ENCODE measurements at places on chromosomes 7 and 10.

DNA sequence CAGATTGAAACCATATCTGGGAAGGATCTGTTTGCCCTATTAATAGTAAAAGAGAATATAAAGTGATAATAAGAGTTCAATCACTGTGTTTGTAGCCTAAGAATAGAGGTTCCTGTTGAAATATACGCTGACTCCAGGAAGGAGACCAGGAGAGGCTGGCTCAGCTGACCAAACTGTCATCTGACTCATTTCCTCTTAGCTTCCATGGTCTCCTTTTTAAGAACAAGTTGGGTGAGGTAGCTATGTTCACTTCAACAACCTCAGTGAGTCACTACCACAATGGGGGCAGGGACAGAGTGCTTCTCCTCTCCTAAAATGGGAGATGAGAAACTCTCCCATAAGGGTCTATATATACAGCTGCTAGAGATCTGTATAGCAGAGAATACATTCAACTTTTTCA is 543.3 kb downstream of the CALN1 start:
- DNase-seq, result peak; percentile 17

GRCh38 chr7:158500651-158501052 is 87.0 kb downstream of the PTPRN2 start:
- DNase-seq, result no peak

DNA sequence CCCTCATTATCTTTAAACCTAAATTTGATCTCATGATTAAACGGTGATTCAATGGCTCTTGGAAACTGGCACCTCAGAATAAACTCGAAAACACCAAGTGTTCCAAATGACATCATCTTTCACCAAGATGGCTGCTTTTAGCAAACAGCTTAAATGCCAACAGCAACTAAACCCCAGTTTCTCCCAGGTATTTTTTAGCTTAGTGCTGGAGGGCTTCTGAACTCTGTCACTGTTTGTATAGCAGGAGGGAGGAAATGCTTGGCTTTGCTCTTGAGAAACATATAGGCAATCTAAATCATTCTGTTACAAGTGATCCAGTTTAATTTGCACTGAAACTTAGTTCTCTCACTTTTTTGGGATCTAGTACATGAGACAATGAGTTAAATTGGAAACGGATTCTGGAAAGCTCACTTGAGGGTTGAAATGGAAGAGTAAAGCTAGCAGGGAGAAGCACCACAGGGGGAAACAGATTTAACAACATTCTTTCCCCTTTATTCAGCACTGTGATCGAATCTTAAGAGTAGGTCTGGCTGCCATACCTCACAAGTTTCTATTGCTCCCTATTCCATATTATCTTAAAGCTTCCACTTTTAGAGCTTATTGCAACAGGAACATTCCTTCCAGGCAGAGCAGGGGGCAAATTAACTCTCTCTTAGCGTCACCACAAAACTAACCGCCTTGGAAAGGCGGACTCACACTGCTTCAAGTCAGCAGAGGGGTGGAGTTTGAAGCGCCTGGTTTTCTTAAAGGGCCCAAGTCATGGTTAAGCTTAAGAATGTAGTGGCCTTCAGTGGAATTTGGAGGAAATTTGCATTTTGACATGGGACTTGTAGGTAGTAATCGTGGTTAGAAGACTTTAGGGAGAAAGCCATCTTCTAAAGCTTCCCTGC is 1.8 kb upstream of the CCDC6 start:
- DNase-seq, result peak; percentile 79

GRCh38 chr10:88848499-88848898 is 3.1 kb downstream of the ANKRD22 start:
- DNase-seq, result peak; percentile 62

- DNase-seq, result no peak
Observed at GRCh38 chr7:144483189-144483588, 79.7 kb upstream of the NOBOX start.

DNA sequence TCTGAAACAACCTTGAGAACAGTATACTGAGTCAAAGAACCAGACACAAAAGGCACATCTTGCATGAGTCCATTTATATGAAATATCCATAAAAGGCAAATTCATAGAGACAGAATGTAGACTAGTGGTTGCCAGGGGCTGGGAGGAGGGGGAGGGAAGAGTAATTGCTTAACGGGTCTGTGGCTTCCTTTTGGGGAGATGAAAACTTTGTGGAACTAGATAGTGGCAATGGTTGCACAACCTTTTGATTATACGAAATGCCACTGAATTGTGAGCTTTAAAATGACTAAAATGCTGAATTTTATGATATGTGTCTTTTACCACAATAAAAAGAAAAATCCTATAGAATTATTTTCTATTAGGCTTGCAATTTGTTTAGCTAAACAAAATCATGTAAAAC is 16.8 kb downstream of the ADRB1 start:
- no peak for DNase-seq

- no peak for DNase-seq
Observed at GRCh38 chr7:93004906-93005305, 112.9 kb downstream of the SAMD9 start.

GRCh38 chr7:78121888-78122287 is 323.3 kb downstream of the PHTF2 start:
- DNase-seq, result no peak

GRCh38 chr7:123499211-123499970 is 35.0 kb downstream of the IQUB start:
- DNase-seq, result no peak

- DNase-seq, result no peak
Observed at GRCh38 chr10:76937181-76937600, 700.4 kb downstream of the KCNMA1 start.

DNA sequence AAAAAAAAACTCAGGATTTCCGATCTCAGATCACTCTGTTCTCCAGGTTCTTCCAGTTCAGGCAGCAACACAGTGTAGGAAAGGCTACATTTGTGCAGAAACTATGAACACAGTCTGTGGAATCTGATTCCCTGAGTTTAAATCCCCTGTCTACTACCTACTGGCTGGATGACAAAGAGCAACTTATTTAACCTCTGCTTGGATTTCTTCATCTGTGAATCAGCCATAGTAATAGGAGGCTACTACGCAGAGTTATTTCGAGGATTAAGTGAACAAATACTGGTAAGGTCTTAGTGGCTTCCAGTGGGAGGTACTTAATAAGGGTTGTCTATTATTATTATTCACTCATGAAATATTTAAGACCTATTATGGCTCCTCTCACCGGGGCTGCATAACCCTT is 44.3 kb upstream of the PDCD4 start:
- DNase-seq, result peak; percentile 51

- DNase-seq, result no peak
Observed at GRCh38 chr7:7263297-7264230, 81.2 kb downstream of the C1GALT1 start.

- DNase-seq, result no peak
Observed at GRCh38 chr7:64320547-64321513, 7.1 kb downstream of the ZNF736 start.

GRCh38 chr10:119784340-119785067 is 58.7 kb downstream of the INPP5F start:
- DNase-seq, result no peak

DNA sequence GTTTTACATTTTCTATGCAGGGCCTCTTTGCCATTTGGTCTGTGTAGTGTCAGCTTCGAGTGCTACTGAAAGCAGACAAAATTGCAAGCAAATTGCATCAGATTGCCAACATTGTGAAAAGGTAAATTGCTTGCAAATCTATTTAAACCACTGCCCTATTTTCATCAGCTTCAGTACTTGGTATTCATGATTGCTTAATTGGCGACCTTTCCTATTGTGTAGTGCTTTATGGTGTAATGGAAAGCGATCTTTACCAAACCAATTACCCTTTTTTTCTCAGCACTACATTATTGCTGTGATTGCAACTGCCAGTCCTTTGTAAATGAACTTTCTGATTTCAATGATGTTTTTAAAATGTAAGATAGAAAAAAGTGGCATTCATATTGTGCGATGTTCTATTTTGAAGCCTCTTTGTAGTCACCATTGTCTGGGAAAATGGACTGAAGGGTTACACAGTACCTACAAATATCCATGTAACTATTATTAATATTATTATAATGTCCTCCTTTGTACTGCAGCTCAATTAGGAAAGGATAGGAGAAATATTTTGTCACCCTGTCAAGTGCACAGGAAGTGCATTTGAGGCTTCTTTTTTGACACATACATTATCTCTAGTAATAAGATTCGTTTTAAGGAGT is 177.7 kb upstream of the SP8 start:
- DNase-seq, result no peak

- DNase-seq, result no peak
Observed at GRCh38 chr7:134943785-134944400, 42.4 kb upstream of the AGBL3 start.

GRCh38 chr10:119654540-119654939 is 3.4 kb downstream of the BAG3 start:
- no peak for DNase-seq

DNA sequence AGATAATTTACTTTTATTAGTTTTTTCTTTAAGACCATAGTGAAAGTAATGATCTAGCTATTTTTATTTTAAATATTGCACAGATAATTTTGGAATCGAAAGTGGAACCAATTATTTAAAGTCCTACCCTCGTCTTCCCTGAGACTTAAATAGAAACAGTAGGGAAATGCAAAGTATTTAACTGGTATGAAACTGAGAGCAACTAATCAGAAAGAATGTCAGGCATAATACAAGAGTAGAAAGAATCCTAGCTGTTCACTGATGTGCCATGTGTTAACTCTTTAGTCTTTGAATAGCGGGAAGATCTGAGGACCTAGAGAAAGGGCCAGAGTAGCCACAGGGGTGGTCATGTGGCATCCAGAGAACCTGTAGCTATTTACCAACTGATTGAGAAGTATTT is 630.0 kb downstream of the NRG3 start:
- DNase-seq, result no peak

- no peak for DNase-seq
Observed at GRCh38 chr7:114832906-114833595, 88.8 kb upstream of the MDFIC start.

DNA sequence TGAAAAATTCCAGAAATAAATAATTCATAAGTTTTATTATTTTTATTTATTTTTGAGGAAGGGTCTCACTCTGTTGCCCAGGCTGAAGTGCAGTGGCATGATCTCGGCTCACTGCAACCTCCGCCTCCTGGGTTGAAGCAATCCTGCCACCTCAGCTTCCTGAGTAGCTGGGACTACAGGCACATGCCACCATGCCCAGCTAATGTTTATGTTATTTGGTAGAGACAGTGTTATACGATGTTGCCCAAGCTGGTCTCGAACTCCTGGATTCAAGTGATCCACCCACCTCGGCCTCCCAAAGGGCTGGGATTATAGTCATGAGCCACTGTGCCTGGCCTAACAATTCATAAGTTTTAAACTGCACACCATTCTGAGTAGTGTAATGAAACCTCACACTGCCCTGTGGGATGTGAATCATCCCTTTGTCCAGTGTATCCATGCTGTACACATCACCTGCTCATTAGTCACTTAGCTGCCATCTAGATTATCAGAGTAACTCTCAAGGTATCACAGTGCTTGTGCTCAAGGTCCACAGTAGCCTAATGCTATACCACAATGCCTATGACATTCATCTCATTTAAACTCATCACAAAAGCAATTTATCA is 17.9 kb downstream of the RTKN2 start:
- DNase-seq, result peak; percentile 84

DNA sequence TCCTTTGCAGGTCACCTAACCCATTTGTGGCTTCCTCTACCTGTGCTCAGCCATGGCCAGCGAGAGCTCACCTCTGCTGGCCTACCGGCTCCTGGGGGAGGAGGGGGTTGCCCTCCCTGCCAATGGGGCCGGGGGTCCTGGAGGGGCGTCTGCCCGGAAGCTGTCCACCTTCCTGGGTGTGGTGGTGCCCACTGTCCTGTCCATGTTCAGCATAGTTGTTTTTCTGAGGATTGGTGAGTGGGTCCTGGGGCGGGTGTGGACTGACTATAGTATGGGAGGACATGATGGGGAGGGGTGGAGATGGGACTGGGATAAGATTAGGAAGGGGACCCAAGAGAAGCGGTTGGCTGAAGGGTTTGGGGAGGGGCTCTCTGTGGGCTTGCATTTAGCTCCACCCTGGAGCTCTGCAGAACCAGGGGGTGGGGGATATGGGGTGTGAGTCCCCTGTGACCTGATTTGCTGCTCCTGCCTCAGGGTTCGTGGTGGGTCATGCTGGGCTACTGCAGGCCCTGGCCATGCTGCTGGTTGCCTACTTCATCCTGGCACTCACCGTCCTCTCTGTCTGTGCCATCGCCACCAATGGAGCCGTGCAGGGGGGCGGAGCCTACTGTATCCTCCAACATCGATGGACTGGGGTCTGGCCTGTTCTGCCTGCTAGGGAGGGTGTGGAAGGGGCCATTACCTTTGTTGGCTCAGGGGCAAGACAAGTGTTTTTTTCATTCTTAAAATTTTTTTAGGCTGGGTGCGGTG is 1.8 kb downstream of the SLC12A9 start:
- no peak for DNase-seq

- no peak for DNase-seq
Observed at GRCh38 chr10:96671211-96671890, 49.0 kb downstream of the PIK3AP1 start.

- DNase-seq, result no peak
Observed at GRCh38 chr7:19011212-19011611, 106.2 kb downstream of the TWIST1 start.

DNA sequence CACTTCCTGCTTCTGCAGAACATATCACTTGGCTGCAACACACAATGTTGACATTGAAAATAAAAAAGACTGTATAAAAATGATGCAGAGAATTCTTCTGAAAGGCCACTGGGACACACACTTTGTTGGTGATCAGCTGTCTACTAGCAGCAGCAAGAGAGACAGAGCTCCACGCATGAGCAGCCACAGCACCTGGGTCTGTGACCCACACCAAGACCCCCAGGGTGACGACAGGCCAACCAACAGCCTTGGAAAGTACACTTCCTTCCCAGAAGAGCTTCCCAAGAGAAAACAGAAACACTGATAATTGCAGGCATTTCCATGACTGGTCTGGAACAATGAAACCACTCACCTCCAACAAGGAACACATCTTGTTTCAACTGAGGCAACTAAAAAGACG is 239.0 kb downstream of the DIP2C start:
- no peak for DNase-seq

GRCh38 chr10:3085785-3086567 is 18.6 kb downstream of the PFKP start:
- DNase-seq, result no peak

GRCh38 chr10:132385389-132385667 is 11.7 kb upstream of the PWWP2B start:
- no peak for DNase-seq

GRCh38 chr10:80203835-80204676 is 1.3 kb downstream of the ANXA11 start:
- peak; percentile 15 for DNase-seq

All from HFFc6 (cell line).